Naive thymus-derived CD8-positive, alpha-beta T cell (primary cell): ENCODE measurements at places on chromosomes 5 and 9.

DNA sequence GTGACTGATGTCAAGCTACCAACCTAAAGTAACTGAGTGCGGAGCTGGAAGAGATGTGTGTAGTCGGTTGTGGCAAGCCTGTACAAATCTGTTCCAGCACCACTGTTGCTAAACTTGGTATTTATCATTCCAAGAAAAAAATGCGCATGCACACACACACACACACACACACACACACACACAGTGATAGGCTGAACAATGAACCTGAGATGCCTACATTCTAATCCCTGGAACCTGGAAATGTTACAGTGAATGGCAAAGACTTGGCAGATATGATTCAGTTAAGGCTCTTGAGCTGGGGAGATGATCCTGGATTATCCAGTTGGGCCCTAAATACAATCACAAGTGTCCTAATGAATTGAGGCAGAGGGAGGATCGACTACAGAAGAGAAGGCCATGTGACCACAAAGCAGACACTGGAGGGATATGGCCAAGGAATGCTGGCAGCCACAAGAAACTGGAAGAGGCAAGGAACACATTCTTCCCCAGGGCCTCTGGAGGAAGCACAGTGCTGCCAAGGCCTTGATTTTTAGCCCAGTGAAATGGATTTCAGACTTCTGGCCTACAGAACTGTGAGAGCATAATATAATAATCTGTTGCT, 49.7 kb upstream of the LHFPL2 start:
- DNase-seq, result no peak

DNA sequence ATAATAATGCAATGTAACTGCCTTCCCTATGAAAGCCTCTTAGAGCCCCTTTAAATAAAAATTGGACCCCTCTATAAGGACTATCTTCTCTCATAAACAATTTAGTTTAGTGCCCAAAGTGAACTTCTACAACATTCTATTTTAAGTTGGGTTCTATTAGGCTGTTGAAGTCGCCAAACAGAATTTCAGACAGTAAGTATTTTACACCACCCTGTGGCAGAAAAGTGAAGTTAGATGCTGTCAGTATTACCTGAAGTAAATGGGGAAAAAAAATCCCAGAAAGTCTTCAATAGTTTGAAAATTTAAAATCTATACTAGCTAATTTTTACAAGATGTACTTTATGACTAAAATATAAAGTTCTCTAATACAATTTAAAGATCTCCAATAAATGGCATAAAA, 29.5 kb downstream of the CAAP1 start:
- DNase-seq, result no peak

DNA sequence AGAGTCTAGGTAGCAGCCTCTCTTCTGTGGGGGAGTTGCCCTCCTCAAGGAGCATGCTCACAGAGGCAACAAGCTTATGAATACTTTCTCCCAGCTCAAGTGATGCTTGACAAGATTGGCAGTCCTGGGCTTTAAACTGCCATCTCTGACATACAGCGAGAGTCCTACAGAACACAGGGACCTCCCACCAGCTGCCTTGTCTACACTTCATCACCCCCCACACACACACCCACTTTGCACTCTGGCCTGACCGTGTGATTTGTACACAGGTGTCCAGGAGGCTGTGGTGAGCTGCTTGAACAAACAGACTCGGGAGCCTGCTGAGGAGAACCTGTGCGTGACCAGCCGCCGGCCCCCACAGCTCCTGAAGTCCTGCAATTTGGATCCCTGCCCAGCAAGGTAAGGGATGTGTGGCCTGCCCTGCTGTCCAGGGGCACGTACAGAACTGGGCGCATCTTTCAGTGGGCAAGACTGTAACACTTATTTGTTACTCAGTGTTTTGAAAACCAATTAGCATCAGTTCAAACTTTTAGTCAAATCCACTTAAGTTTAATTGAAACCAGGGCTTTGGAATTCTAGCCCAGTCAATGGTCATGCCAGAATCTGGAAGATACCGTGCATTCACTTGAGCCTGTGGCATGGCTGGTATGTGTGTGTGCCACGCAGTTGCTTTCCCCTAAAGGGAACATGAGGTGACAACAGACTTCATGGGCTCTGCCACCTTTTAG, 247.5 kb downstream of the ADAMTSL1 start:
- DNase-seq, result no peak

- no peak for DNase-seq
These were observed 153.5 kb upstream of the TNPO1 start for GRCh38 chr5:72662936-72663335.

GRCh38 chr9:69249337-69249736, 75.3 kb downstream of the TJP2 start:
- no peak for DNase-seq

DNA sequence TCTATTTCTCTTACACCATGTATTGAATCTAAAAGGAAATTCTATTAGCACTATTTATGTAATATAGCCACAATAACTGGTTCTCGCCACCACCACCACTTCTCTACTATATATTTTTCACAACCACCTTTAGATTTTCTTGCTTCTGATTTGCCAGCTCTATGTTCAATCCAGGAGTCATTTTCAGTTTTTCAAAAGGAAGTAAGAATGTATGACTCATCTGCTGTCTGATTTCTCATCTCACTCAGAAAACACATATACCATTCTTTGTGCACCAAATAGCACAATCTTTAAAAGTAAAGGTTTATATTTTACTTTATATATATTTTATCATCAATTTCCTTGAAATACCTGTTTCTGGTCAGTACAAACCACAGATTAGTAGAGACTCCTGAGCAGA, 1127.5 kb downstream of the TAF11L14 start:
- no peak for DNase-seq

DNA sequence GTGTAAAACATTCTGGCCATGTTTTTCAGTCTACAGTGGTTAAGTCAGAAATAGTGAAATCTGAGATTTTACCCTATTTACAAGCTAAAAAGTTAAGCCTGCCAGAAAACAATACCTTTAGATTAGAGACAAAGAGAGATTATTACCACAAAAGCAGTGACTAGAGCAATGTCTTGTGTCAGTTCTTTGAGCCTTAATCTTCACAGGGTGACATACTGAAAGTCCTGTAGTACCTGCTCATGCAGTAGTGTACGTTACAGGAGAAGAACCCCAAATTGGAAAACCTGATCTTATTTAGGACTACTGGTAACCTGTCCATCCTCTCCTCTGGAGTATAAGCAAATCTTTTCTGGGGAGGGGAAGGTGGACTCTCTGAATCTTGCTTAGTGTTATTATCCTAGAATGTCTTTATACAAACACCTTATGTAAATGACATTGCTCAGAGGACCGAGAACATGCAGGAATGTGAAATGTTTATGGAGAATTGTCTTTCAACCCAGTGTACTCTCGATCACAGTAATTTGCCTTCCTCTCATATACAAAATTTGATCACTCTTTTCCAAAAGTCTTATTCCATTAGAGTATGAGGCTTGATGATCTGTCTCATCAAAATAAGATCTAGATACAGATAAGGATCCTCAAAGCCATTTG, 55.7 kb downstream of the ERBIN start:
- DNase-seq, result no peak

GRCh38 chr5:151686674-151687407, at the start of gene SPARC:
TSS of gene SPARC (minus strand) at chr5:151686915. CDS start at chr5:151676188, 10,727 bp downstream.
- no peak for DNase-seq

- DNase-seq, result no peak
These were observed 517.0 kb downstream of the GADD45G start for GRCh38 chr9:90121762-90122161.

DNA sequence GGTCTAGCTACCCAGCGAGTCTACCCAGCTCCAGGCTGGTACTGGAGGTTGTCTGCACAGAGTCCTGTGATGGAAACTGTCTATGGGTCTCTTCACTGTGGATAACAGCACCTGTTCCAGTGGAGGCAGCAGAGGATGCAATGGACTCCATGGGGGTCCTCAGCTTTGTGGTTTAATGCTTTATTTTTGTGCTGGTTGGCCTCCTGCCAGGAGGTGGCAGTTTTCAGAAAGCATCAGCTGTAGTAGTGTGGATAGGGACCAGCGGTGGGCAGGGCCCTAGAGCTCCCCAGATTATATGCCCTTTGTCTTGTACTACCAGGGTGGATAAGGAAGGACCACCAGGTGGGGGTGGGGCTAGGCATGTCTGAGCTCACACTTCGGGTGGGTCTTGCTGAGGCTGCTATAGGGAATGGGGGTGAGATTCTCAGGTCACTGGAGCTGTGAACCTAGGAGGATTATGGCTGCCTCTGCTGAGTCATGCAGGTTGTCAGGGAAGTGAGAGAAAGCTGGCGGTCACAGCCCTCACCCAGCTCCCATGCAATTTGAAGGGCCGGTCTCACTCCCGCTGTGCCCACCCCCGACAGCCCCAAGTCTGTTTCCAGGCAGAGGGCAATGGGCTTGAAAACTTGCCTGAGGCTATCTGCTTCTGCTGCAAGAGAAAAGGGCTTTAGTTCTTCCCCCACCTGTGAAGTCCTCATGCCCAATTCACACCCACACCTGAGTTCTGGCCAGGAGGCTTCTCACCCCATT, 397.1 kb downstream of the TLE1 start:
- no peak for DNase-seq

DNA sequence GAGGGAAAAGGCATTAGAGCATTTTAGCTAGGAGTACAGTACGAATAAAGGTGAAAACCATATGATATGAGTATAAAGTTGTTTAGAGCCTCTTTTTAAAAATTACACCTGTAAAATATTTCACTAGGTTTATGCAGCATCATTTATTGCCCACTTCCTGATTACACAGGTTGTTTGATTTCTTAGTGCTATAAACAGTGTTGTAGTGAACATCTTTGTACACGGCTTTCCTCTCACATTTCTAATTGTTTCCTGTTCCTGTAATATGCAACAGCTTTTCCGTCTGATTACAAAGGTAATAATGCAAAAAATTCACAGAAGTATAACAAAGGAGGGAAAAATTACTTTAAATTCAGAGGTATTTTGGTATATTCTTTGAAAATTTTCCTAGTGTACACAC, 13.0 kb downstream of the STOM start:
- no peak for DNase-seq

DNA sequence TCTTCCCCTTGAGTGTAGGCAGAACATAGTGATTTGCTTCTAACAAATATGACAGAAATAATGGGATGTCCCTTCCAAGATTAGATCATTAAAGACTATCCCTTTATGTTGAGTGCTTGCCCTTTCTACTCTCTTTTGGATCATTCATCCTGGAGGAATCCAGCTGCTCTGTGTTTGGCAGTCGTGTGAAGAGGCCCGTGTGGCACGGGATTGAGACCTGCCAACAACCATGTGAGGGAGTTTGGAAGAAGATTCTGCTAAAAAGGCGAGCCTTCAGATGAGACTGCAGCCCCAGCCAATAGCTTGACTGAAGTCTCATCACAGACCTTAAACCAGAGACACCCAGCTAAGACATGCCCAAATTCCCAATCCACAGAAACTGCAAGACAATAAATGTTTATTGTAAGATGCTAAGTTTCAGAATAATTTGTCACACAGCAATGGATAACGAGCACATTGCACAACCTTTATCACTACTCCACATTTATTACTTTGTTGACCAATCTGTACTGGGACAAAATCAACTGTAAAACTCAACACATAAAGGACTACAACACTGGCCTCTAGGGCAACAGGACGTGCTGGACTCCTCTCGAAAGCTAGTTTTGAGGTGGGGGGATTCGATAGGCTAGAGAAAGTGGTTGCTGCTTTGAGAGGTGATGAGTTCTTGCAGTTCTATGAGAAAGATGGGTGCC, 42.8 kb downstream of the ANGPTL2 start:
- DNase-seq, result no peak

DNA sequence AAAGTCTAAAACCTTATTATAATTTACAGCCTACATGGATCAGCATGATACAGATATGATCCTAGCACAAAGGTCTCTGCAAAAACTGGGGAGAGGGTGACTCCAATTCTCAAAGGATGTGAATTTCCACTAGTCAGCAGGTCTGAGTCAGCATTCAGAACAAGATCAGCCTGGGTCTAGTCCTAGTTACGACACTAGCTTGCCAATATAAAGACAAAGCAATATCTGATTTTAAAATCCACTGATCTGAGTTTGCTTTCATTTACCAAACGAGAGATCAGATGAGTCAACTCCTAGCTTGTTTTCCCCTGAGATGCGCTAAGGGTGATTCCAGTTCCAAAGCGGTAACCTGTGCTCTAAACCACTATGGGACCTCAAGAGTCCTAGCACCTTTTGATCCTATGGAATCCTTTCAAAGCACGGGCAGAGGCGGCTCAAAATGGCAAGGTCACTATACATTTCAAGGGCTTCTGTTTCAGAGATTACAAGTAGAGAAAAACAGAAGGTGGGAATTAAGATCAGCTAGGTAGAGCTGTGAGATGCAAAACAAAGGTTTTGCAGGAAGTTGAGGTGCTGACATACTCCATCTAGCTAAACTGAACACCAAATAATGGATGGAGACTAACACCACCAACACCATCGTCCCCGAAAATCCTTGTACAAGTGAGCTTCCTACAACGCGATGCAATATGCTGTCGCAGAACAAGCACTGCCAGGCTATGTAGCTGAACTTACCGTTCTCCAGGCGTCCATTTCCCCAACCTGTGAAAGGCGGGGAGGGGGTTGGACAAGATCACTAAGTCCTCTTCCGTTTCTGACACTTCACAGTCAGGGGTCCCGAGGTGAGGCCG, 906 bp downstream of the SLC25A51 start:
- no peak for DNase-seq

- DNase-seq, result no peak
These were observed 167.0 kb downstream of the RGS3 start for GRCh38 chr9:113630386-113631136.

- DNase-seq, result no peak
These were observed 44.1 kb upstream of the EQTN start for GRCh38 chr9:27340961-27341511.

DNA sequence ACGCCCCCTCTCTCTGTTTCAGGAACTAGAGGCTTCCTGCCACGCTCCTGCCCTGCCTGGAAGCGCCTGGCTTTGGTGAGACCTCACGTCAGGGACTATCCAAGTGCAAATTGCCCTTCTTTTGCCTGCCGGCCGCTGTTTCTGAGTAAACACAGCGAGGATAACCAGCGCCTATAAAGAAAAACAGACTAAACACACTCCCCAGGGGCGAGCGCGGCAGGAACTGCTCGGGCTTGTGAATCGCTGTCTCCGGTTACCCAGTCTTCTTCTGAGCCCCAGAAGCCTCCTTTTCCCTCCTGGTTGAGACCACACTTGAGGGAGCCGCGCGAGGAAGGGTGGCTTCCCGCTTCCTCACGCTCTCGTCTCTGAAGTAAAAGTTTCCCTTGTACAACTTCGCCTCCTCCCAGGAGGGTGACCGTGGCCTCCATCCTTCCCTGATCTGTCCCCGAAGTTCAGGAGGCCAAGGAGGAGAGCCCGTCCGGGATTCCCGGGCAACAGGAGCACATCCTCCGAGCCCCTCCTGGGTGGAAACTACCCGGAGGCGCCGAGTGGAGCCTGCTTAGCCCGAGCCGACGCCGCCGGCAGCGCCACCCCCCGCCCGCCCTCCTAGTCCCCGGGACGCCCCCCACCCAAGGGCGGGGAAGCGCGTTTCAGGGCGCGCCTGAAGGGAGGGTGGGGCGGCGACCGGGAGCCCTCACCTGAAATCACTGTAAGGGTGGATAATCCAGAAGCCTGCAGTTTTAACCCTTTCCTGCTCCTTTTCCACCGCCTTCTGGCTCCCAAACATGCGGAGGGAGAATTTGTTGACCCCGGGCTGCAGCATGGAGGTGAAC, 993 bp downstream of the HCN1 start:
- no peak for DNase-seq
